Heart left ventricle (tissue), 16 donors: ENCODE measurements at places on chromosomes 6 and 20. TPM values are rescaled to one million over a fixed set of nuclear protein-coding genes. Genes with fewer than 3 reads are reported as not detected.

The OR2B6 gene
- not detected for total RNA-seq

The ECHDC1 gene
- 43.6 TPM for total RNA-seq

The RPP21 gene
- 39.6 TPM for total RNA-seq

The MAFB gene
- 13.9 TPM for total RNA-seq

The ANGPT4 gene
- total RNA-seq, result not detected

The DEFB124 gene
- not detected for total RNA-seq

The RRAGD gene
- total RNA-seq, result 82.5 TPM

The VARS2 gene
- total RNA-seq, result 18.8 TPM

The DCDC2 gene
- total RNA-seq, result not detected

GRCh38 chr6:11210386-11211138 lies 21.9 kb downstream of the NEDD9 start:
- H3K27ac ChIP-seq, result peak overlapping the region; percentile 93
- peaks cover 22% of the 10 kb centered on the region for H3K36me3 ChIP-seq
- H3K4me3 ChIP-seq, result no peak overlapping the region
- H3K4me1 ChIP-seq, result peaks cover 65% of the 10 kb centered on the region

DNA sequence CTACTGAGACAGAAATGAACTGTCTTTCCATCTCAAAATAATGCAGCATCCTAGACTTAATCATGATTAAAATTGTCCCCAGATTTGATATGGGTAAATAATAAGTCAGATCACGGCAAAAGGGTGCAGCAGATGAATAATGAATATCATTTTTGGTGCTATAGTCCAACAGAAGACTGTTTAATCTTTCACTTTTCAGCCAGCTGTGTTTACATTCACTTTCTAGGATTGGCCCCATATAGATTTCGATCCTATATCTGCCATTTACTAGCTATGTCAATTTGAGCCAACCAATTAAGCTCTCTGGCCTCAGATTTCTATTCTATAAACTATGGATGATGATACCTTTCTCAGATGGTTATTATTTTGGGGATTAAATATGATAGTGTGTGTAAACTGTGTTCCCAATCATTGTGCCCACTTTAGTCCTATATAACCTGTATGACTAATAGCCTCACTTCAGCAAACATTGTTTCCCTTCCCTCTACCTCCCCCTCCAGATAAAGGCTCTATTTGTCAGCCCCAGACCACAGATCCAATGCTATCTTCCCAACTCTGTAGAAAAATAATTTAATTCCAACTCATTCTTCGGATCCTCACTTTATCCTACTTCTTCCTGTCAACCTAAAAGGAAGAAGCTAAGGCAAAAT lies 53.6 kb upstream of the NT5E start:
- H3K4me3 ChIP-seq, result no peak overlapping the region
- no peak for DNase-seq
- H3K27ac ChIP-seq, result no peak overlapping the region

DNA sequence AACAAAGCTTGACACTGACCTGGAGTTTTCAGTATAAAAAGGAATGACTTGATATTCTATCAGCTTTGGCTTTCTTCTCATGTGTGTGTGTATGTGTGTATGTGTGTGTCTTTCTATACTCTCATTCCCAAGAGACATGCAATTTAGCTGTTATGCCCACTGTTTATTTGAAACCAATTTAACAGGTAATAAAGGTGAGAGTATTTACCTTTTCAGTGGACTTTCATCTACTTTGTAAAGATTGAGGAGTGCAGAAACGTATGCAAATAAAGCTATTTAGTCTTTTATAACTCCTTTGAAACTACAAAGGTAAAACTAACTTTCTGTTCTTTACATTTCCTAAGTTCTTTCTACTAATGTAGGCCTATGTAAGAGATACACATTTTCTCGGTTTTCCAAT lies 103.5 kb upstream of the HS3ST5 start:
- no peaks in the 10 kb centered on the region for H3K4me1 ChIP-seq
- no peaks in the 10 kb centered on the region for H3K27me3 ChIP-seq
- H3K27ac ChIP-seq, result no peak overlapping the region
- no peaks in the 10 kb centered on the region for H3K36me3 ChIP-seq
- no peak overlapping the region for H3K4me3 ChIP-seq

GRCh38 chr6:85756982-85757381 lies 114.3 kb upstream of the SYNCRIP start:
- H3K4me3 ChIP-seq, result no peak overlapping the region
- H3K36me3 ChIP-seq, result no peaks in the 10 kb centered on the region
- H3K27me3 ChIP-seq, result no peaks in the 10 kb centered on the region
- no peaks in the 10 kb centered on the region for H3K4me1 ChIP-seq
- no peak for DNase-seq

DNA sequence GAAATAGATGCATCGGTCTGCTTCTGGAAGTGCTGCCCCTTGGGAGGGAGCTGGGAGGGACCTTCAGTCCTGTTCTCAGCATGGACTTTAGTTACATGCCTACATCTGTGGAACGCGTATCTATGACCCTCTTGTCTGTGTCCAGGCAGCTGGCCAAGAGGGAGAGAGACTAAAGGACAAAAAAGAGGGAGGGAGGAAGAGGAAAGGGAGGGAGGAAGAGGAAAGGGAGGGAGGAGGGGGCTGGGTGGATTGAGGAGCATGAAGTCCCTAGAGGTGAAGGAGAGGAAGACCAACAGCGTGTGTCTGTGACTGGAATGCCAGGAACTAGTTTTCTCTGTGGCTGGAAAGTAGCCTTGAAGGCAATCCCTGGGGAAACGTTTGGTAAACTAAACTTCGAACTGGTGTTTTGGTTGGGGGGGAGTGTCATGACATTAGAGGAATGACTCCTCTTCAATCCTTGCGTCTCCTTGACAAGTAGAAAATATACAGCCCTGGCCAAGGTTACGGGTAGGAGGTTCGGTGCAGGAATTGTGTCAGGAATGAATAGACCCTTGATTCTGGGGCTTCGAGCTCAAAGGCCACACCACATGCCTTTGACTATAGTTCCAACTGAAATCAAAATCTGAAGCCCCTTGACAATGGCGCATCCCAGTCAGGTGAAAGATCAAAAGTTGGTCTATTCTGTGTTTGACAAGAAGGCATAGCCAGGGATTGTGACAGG lies 52.0 kb upstream of the PLEKHG1 start:
- H3K36me3 ChIP-seq, result no peaks in the 10 kb centered on the region
- DNase-seq, result peak; percentile 67
- no peaks in the 10 kb centered on the region for H3K27me3 ChIP-seq

- H3K4me3 ChIP-seq, result no peak overlapping the region
- peaks cover 5% of the 10 kb centered on the region for H3K27me3 ChIP-seq
- peak; percentile 70 for DNase-seq
- no peaks in the 10 kb centered on the region for H3K36me3 ChIP-seq
- peaks cover 6% of the 10 kb centered on the region for H3K4me1 ChIP-seq
- no peak overlapping the region for H3K27ac ChIP-seq
Measured at GRCh38 chr6:84052204-84052882, 18.8 kb downstream of the MRAP2 start.

DNA sequence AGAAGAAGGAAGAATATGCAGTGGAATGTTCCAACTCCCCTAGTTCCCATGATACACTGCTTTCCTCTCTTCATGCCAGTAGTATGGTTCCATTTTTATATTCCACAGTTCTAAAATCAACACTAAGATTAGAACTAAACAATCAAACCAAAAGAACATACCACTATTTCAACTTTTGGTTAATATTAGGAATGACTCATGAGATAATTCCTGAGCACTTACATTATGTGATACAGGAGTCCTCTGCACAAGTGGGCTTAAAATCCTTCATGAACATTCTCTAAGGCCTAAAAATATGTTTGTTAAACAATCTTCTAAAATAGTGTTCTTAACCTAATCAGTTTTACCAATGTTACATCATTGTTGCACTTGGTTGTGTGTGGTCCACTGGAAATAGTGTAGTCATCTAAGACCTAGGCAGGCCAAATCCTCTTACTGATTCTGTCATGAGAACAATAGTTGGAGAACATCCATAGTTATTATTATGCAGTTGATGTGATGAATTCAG lies 30.3 kb upstream of the RCAN2 start:
- peak overlapping the region; percentile 7 for H3K27ac ChIP-seq
- peaks cover 16% of the 10 kb centered on the region for H3K4me1 ChIP-seq
- no peaks in the 10 kb centered on the region for H3K27me3 ChIP-seq
- H3K4me3 ChIP-seq, result no peak overlapping the region

DNA sequence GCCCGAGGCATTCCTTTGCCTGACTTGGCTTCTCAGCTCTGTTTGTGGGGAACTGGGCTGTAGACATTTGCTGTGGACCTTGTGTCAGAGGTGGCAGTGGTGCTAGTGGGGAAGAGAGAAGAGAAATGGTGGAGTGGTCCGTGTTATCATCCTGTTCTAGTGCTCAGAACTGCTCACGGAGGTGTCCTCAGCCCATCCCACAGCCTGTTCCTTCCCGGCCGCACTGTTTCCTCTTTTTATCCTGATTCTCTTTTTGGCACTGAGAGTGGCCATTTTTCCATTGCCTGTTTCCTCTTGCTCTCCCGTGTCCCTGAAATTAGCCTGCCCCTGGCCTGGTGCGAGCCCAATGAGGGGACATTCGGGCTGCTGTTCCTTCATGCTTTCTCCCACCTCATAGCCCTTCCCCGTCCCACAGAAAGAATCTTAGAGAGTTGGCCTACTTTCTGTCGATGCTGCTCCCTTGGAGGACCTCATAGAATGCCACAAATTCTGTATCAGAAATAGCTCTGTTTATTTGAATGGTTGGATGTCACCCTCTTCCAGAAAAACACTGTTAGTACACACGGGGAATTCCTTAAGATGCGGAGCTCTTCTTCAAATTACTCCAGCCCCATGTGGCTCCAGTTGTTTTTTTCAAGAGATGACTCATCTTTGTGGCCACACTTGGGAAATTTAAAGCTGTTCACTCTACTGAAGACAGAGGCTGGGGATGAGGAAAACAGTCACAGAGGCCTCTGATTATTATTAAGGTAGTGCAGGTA lies 26.1 kb downstream of the FARS2 start:
- H3K36me3 ChIP-seq, result no peaks in the 10 kb centered on the region
- peaks cover 9% of the 10 kb centered on the region for H3K4me1 ChIP-seq
- no peak for DNase-seq
- H3K27ac ChIP-seq, result peak overlapping the region; percentile 41
- H3K27me3 ChIP-seq, result no peaks in the 10 kb centered on the region
- H3K4me3 ChIP-seq, result no peak overlapping the region

- no peaks in the 10 kb centered on the region for H3K4me1 ChIP-seq
- no peak overlapping the region for H3K4me3 ChIP-seq
Measured at GRCh38 chr6:158962371-158962770, 37.6 kb downstream of the RSPH3 start.

DNA sequence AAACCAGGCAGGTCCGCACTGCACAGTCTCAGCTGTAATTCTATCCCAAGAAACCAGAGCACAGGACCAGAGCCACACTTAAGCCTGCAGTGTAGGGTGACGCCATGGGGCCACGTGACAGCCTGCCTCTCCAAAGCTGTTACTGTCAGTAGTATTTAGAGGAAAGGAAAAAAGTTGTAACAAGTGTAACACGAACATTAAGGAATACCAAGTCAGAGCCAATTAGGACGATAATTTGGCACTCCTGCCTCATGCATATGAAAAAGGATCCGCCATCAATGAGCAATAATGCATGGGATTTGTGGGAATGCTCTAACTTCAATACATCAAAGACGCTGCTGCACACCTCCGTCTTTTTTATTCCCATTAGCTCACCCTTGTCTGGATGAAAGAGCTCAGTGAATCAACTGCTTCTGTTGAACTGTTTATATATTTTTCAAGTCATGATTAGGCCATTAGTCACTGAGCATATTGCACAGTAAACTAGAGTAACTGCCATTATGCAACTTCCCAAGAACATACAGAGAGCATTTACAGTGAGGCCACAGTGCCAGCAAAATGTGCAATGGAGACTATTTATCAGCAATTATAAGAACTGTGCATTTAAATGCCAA lies 79.9 kb downstream of the ATXN1 start:
- no peaks in the 10 kb centered on the region for H3K36me3 ChIP-seq
- no peak overlapping the region for H3K27ac ChIP-seq
- H3K27me3 ChIP-seq, result no peaks in the 10 kb centered on the region
- DNase-seq, result peak; percentile 66
- peaks cover 13% of the 10 kb centered on the region for H3K4me1 ChIP-seq
- no peak overlapping the region for H3K4me3 ChIP-seq

DNA sequence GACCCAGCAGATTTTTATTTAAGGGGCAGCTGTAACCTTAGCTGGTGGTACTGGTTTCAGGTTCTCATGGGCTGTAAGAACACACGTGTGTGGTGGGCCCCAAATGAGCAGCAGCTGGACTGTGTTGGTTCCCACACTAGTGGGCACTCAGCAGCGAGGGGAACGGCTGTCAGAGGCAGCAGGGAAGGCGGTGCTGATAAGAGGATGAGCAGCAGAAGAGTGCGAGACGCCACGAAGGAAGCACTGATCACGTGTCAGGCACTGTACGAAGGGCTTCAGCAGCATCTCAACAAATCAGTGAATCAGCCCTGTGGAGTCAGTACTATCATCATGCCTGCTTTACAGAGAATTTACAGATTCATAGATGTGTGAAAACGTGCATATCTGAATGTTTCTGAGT lies 41.0 kb upstream of the EMILIN3 start:
- DNase-seq, result no peak
- H3K27ac ChIP-seq, result no peak overlapping the region
- no peaks in the 10 kb centered on the region for H3K27me3 ChIP-seq

GRCh38 chr20:37323985-37324384 lies 22.0 kb upstream of the SRC start:
- H3K4me1 ChIP-seq, result no peaks in the 10 kb centered on the region
- no peaks in the 10 kb centered on the region for H3K36me3 ChIP-seq
- H3K4me3 ChIP-seq, result no peak overlapping the region
- no peaks in the 10 kb centered on the region for H3K27me3 ChIP-seq

- peaks cover 5% of the 10 kb centered on the region for H3K4me1 ChIP-seq
- no peak overlapping the region for H3K27ac ChIP-seq
- H3K27me3 ChIP-seq, result no peaks in the 10 kb centered on the region
- H3K4me3 ChIP-seq, result no peak overlapping the region
- no peaks in the 10 kb centered on the region for H3K36me3 ChIP-seq
- no peak for DNase-seq
Measured at GRCh38 chr6:140445474-140446004, 1071.1 kb upstream of the CITED2 start.

- H3K27me3 ChIP-seq, result no peaks in the 10 kb centered on the region
- no peak for DNase-seq
- no peak overlapping the region for H3K27ac ChIP-seq
- H3K4me3 ChIP-seq, result no peak overlapping the region
- H3K4me1 ChIP-seq, result no peaks in the 10 kb centered on the region
Measured at GRCh38 chr6:142458836-142459235, 157.0 kb downstream of the ADGRG6 start.

DNA sequence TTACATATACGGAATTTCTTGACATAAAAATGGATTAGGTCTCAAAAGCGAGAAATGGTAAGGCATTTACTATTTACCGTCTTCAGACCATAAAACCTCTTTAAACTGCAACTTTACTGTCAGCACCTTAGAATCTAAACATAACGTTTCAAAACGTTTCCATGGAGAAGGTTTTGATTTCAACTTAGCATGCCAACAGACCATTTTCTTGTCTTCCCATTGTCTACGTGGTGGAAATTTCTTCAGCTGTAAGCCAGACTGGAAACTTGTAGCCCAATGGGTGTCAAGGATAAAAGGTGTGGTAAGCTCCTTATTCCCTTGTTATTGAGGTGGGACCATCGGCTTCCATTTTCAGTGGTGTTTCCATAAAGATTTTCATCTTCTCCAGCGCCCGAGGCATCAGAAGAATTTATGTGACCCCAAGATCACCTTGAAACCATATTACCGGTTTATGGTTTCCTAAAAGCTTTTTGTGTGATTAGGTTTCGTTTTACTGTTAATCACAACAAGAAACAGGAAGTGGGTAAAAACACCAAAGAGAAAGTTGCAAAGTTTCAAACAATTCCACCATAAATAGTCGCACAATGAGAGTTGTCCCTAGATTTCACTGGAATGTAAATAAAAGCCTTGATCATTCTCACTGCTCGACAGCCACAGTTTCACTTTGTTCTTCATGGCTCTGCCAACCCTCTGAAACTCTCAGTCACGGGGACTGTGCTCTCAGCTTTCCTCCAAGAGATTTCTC lies 63.0 kb upstream of the CD2AP start:
- H3K27ac ChIP-seq, result peak overlapping the region; percentile 24
- H3K27me3 ChIP-seq, result no peaks in the 10 kb centered on the region
- H3K36me3 ChIP-seq, result no peaks in the 10 kb centered on the region
